ENCODE measurements at places on chromosomes 3 and 15.

GRCh38 chr3:124845406-124845805 lies 41.8 kb downstream of the ITGB5 start:
- no peak for DNase-seq

GRCh38 chr15:79812541-79812940 lies 84.3 kb downstream of the MTHFS start:
- no peak for DNase-seq

DNA sequence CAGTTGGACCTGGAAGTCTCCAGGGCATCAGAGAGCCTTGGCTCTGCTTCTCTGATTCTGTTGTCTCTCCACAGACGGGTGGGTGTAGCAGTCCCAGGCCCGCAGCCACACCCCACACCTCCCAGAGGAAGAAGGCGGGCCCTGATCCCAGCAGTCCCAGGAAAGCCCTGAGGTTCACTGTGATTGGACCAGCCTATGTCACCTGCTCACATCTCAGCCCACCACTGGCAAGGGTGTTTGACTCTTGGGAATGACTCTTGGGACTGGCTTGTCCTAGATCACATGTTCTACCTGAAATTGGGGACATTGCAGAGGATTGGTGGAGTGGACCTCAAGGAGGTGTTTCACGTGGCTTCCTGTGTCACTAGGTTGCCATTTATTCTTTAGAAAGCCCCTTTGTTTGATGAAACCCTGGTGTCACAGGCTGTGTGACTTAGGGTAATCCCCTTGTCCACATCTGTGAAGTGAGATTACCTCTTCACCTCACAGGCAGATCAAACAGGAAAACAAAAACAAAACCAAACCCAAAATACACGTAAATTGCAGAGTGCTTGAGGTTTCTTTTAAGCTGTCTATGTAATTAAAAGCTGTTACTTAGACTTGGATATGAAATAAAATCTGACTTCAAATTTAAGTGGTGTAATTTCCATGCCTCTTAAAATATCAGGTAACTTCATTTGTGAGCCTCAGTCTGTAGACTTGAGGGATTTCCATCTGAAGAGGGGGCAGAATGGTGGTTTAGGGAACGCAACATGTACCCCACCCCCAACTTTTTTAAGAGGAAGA lies 26.7 kb downstream of the FLNB start:
- DNase-seq: no peak

- DNase-seq: no peak
Observed at GRCh38 chr3:123684636-123685035, 99.8 kb upstream of the HACD2 start.

- no peak for DNase-seq
Observed at GRCh38 chr3:46882377-46883053, 5.0 kb downstream of the PTH1R start.

GRCh38 chr3:170867143-170867937 lies 2.7 kb downstream of the RPL22L1 start:
- DNase-seq: no peak

GRCh38 chr3:9400616-9401015 lies 3.2 kb downstream of the SETD5 start:
- no peak for DNase-seq

DNA sequence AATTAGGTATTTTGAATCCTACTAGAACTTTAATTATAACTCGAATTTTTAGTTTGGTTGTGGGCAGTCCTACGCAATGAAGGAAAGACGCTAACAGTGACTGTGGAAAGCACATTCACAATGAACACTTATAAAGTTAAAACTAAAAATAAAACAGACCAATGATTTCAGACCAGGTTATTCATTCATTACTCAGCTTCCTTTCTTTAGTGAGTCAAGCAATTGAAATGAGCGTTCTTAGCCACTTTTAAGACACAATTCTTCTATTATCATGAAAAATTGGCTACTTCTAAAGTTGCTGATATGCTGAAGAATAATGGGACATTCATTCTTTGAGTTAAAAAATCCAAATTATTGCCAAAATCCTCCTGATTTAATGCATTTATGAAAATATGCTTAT lies 66.0 kb upstream of the CMSS1 start:
- no peak for DNase-seq

DNA sequence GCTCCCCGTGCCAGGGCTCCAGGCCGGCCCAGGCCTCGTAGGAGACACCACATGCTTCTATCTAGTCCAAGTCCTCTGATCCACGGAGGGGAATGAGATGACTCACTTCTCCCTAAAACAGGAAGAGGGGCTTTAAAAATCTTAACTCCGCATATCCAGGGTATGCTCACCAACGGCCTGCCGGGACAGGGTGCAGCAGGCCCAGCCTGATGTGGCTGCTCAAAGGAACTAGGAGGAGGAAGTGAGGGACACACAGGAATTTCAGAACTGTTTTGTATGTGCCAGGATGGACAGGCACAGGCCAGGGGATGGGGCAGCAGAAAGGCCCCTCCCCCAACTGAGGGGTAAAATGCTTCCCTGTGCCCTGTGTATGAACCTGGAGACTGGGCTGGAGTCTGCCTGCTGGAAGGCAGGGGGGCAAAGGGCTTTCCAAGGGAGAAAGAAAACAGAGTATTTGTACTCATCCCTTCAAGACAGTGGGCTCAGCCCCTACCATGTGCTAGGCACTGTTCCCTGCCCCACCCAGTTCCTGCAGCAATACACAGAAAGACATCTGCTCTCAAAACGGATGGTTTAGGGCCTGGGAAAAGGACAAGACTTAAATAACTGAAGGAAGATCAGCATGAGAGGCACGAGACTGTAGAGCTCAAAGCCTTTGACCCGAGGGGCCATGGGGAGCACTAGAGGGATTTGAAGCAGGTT lies 22.1 kb downstream of the CHDH start:
- DNase-seq: no peak

GRCh38 chr3:12004741-12005513 lies 739 bp downstream of the SYN2 start:
- DNase-seq: no peak

DNA sequence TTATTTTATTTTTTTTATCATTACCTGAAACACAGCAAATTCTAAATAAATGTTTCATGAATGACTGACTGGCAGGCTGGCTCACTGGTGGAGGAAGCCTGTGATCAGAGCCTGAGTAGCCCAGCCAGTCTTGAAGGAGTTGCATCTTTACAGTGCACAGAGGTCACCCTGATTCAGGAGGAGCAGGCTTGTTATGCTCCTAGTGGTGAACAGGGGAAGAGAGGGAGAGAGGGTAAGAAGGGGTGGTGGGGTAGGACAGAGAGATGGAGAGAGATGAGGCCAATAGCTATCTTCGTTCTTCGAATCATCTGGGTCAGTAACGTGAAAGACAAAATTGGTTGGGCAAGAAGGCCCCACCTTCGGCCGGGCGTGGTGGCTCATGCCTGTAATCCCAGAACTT lies 202.6 kb upstream of the MCTP2 start:
- no peak for DNase-seq

- DNase-seq: no peak
Observed at GRCh38 chr15:40937762-40938535, 8.8 kb downstream of the DLL4 start.

- no peak for DNase-seq
Observed at GRCh38 chr3:136819392-136819730, 435 bp downstream of the SLC35G2 start.

GRCh38 chr3:161893972-161894371 lies 397.4 kb downstream of the OTOL1 start:
- no peak for DNase-seq

DNA sequence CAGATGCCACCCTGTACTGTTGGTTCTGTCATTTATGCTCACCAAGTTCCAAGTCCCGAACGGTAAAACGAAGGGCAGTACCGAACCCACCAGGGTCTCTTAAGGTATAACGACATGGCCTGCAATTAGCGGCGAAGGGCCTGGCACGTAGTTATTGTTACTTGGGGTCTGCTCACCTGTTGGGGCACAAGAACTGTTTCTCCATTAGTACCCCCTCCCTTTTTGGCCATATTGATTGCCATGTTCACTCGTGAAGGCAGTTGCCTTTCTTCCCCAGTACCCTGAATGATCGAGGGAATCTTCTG lies 435 bp downstream of the IL17RB start:
- DNase-seq: no peak

- DNase-seq: no peak
Observed at GRCh38 chr3:54137311-54137710, 15.0 kb downstream of the CACNA2D3 start.

GRCh38 chr3:110414855-110415254 lies 656.8 kb upstream of the NECTIN3 start:
- DNase-seq: no peak

- peak; percentile 7 for DNase-seq
Observed at GRCh38 chr3:60053526-60054265, 1003.9 kb upstream of the CFAP20DC start.

- no peak for DNase-seq
Observed at GRCh38 chr15:29070471-29071231, 184.9 kb downstream of the APBA2 start.

GRCh38 chr15:101046826-101047225 lies 127.7 kb downstream of the LRRK1 start:
- DNase-seq: no peak

DNA sequence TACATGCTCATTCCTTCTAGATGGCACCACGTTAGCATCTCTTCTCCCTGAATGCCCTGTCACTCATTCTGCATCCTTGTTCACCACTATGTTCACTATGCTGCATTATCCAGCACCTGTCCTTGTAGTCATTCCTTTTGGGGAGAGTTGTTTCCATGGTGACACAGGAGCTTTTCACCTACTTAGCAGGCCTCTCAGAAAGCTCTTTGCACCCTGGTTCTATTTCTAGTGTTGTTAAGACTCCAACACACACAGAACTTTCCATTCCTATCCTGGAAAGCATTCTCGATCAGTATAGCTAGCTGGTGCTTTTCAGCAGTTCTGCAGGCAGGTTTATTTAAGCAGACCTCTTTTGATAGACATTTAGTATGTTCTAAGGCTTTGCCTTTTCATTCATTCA lies 6.7 kb upstream of the RPL14 start:
- DNase-seq: no peak

DNA sequence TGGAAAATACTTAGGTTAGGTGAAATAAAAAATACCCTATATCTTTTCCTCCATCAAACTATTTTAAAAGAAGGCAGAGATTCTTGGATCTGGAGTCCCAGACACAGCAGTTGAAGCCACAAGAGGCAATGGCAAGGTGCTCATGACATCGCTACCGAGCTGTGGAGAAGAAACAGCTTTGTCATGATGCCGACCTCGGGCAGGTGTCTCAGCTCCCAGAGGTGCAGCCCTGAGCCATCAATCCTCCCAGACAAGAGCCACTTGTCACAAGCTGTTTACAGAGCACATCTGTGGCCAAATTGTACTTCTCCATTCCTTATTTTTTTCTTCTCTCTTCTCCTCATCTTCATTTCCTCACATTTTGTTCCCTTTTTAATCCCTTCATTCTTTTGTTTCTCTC lies 50.8 kb downstream of the GPR176 start:
- no peak for DNase-seq

DNA sequence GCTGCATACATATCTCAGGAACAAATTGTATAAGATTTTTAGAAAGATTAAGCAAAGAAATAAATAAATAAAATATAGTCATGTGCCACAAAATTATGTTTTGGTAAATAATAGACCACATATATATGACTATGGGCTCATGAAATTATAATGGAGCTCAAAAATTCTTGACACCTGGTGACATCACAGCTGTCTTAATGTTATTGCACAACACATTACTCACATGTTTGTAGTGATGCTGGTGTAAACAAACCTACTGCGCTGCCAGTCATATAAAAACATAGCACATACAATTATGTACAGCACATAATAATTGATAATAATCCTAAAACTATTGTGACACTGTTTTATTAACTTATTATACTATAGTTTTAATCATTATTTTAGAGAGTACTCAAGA lies 1159.1 kb downstream of the SI start:
- no peak for DNase-seq

DNA sequence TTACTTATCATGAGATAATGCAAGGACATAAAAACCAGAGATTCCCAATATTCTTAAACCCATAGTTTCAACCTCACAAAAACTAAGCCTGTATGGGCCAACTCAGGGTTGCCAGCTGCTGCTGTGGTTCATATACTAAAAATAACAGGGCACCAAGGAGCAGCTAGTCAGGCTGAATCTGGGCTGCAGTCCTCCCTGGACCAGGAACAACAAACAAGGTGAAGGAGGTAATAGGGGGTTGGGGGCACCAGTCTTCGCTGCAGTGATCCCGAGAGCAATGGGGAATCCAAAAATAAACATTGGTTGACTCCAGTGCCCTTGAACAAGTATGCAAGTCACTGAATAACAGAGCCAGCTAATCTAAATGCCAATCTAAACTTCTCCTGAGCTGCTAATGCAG lies 108.9 kb downstream of the MECOM start:
- DNase-seq: no peak

GRCh38 chr3:136351905-136352304 lies 101.8 kb downstream of the PCCB start:
- DNase-seq: no peak

GRCh38 chr3:128328546-128329458 lies 137.9 kb downstream of the DNAJB8 start:
- DNase-seq: no peak

- DNase-seq: no peak
Observed at GRCh38 chr3:110859336-110859735, 212.3 kb upstream of the NECTIN3 start.

- DNase-seq: no peak
Observed at GRCh38 chr3:15330031-15330596, 2.3 kb downstream of the SH3BP5 start.

GRCh38 chr3:51962854-51963530 lies 4.3 kb downstream of the PCBP4 start:
- DNase-seq: no peak

- no peak for DNase-seq
Observed at GRCh38 chr3:112304611-112305010, 10.6 kb upstream of the SLC9C1 start.

GRCh38 chr3:37245003-37245402 lies 70.6 kb upstream of the LRRFIP2 start:
- DNase-seq: no peak

GRCh38 chr15:33132722-33133345 lies 61.7 kb downstream of the FMN1 start:
- DNase-seq: no peak

DNA sequence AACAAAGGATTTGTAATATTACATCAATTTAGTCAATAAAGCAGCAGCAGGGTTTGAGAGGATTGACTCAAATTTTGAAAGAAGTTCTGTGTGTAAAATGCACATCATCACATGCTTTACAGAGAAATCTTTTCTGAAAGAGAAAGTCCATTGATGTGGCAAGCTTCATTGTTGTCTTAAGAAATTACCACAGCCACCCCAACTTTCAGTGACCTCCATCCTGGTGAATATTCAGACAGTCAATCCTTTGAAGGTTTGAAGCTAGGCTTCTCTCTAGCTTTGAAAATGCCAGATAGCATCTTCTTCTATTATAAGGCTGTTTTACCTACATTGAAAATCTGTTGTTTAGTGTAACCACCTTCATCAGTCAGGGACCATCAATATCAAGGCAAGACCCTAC lies 51.8 kb upstream of the SETMAR start:
- DNase-seq: no peak

- DNase-seq: no peak
Observed at GRCh38 chr3:140943781-140944552, 2.3 kb downstream of the SLC25A36 start.

DNA sequence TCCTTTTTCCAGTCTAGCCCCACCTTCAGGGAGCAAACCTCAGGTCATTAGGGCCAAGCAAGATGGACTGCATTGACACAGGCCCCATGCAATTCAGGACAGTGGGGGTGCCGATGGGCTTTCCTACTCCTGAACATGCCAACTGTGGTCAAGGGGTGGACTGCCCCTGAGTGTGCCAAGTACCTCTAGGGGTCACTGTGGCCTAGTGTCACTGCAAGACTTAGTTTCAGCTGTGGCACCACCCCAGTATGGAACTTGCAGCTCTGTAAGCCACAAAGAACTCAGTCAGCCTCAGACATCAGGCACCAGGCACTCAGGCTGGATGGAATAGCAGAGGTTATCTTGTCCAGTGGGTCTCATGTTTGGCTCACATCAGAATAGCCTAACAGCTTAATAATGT lies 32.3 kb downstream of the EXOG start:
- no peak for DNase-seq
